ENCODE measurements at places on chromosomes 6 and 20.

GRCh38 chr20:35174458-35175216 is 2.8 kb downstream of the PROCR start:
- no peak for DNase-seq

DNA sequence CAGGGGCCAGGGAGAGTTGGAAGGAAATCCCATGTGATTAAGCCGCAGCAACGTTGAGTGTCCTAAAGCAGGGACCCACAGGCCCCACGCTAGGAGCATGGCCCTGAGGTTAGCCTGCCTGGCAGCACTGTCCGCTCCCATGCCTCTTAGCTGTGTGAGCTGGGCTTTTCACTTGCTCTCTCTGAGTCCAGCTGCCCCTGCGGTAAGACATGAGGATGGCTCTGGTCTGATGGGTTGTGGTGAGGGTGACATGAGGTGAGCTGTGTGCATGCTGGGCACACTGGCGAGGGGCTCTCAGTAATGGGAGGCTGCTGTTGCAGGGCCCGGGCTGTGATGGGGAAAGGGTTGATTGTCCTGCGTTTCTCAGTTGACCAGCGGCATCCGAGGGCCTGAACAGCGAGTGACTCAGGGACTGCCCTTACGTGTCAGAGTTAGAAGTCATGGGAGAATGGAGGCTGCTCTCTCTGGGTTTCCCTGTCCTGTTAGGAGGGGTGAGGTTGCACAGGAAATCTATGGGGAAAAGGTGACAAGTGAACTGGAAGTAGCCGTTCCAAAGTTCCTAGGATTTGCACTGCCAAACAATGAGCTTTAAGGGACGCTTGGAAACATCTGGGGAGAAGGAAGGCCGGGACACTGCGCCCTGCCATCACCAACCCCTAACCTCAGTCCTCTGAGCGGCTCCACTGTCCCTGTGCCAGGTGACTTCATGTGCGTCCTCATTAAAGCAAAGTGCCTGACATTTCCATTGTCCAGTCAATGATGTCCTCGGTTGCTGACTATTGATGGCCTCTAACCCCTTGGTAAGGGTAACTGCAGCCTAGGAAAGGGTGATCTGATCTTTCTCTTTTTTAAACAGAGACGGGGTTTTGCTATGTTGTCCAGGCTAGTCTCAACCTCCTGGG is 51.3 kb downstream of the ADNP start:
- no peak for DNase-seq

DNA sequence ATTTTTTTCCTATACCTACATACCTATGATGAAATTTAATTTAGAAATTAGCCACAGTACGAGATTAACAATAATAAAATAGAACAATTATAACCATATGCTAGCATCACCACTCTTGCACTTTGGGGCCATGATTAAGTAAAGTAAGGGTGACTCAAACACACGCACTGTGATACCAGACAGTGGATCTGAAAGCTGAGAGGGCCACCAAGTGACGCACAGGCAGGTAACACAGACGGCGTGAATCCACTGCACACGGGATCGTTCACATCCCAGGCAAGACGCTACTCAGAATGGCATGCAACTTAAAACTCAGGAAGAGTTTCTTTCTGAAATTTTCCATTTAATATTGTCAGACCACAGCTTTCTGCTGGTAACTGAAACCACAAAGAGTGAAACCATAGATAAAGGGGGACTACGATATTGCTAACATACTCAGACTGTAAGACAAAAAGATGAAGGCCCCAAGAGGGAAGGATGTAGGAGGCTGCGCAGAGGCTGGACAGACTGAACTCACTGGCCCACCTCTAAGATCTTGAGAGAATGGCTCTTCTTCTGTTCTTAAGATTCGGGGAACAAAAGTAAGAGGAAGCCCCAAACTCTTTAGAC is 17.9 kb downstream of the RRBP1 start:
- DNase-seq = no peak

DNA sequence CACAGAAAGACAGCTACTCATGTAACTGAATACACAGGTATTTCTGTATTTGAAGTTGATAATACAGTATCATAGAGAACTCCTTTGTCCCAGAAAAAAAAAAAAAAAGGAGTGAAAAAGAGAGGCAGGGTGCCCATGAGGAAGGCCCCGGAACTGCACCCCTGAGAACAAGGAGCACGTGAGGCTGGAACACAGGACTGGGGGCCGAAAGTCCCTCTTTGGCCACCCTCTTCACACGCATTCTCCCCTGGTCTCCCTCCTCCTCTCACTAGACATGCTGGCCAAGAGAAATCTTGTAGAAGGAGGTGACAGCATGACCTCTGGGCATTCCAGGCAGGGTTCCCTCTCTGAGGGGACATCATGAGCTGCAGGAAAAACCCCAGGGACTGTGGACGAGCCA is 62.7 kb upstream of the TRAF3IP2 start:
- DNase-seq = no peak

GRCh38 chr6:47258724-47259347 is 50.9 kb downstream of the TNFRSF21 start:
- no peak for DNase-seq

DNA sequence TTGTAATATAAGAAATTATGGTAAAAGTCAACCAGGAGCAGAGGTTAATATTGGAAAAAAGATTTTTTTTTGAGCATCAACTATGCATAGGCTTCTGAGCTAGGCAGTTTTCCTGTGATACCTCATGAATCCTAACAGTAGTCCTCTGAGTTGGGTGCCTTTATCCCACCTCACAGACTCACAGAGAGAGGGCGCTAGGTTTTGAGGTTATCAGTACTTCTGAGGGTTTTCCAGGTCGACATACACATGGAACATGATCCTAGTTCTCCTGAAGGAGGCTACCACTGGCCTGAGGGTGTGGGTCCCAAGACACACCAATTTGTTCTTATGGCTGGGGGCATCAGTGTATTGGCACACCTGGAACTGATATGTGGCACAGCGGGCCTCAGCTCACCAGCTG is 358.8 kb upstream of the JAG1 start:
- no peak for DNase-seq
